GF-D8 (cell line): ENCODE measurements at places on chromosomes 3 and 15.

GRCh38 chr3:27591312-27592210 lies 107.4 kb upstream of the SLC4A7 start:
- no peak for DNase-seq

DNA sequence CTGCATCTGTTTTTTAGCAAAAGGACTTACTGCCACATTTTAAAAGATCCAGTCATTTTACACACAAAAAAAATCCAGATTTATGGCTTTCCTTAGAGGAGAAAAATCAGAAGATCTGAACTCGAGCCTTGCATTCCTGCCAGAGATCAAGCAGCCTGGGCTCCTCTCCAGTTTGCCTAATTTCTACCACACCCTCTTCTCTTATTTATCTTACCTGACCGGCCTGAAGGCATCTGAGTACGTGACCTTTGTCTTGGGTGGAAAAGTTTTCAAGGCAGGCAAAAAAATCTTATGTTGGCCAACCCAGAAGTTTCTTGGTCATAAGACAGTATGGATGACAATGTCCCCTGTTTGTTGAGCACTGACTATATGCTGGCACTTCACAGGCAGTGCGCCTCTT lies 60.3 kb downstream of the CHRD start:
- DNase-seq: no peak

DNA sequence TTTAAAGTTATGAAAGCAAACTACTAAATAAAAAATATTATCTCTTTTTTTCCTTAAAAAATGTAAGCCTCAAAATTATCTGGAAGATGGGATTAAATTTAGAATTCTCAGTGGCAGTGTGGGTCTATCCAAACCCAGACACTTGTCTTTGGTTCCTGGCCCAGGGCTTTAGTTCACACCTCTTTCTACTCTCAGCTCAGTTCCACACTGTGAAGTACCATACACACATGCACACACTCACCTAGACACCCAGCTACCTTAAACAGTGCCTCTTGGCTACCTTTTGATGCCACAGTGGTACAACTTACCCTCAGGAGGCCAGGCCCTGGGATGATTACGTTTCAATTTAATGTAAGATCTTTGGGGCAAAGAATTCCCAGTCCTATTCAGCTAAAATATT lies 51.0 kb upstream of the TSC22D2 start:
- no peak for DNase-seq

DNA sequence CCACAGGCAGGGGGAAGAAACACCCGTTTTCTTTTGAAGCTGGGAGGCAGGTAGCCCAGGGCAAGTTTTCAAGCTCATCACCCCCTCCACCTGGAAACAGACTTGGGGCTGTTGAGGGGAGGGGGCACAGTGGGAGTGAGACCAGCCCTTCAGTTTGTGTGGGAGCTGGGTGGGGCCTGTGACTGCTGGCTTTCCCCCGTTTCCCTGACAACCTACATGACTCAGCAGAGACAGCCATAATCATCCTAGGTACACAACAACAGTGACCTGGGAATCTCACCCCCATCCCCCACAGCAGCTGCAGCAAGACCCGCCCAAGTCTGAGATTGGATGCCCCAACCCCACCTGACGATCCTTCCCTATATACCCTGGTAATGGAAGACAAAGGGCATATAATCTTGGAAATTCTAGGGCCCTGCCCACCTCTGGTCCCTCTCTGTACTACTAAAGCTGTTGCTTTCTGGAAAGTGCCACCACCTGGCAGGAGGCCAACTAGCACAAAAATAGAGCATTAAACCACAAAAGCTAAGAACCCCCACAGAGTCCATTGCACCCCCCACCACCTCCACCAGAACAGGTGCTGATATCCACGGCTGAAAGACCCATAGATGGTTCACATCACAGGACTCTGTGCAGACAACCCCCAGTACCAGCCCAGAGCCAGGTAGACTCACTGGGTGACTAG lies 422.2 kb upstream of the SGO1 start:
- DNase-seq: no peak

DNA sequence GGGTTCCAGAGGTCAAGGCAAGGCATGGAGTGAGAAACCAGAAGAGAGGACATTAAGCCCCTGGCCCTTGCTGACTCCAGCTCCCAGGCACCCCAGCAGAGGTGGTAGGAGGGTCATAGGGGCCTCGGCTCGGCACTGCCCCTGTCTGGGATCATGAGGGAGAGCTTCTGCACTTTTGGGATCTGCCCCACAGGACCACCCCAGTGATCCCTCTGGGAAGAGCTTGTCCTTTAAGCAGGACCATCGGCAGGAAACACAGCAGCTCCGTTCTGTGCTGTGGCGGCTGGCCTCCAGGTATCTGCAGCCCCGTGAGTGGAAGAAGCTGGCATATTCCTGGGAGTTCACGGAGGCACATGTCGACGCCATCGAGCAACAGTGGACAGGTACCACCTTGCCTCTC lies 35.5 kb downstream of the ANKDD1A start:
- no peak for DNase-seq
